Activated CD8-positive, alpha-beta memory T cell treated with anti-CD3 and anti-CD28 coated beads for 4 hours (primary cell): ENCODE measurements at places on chromosomes 4 and X.
A peak's percentile ranks its signal among the peaks of the same experiment; 100 is the strongest.

- no peak for DNase-seq
These were observed 121.1 kb downstream of the GLRA3 start for GRCh38 chr4:174707902-174708301.

GRCh38 chr4:37689353-37690095, 3.3 kb upstream of the RELL1 start:
- DNase-seq = no peak

- no peak for DNase-seq
These were observed 126.7 kb upstream of the RAI2 start for GRCh38 chrX:17987783-17988182.

GRCh38 chr4:139018971-139019758, 3.6 kb downstream of the NOCT start:
- no peak for DNase-seq

DNA sequence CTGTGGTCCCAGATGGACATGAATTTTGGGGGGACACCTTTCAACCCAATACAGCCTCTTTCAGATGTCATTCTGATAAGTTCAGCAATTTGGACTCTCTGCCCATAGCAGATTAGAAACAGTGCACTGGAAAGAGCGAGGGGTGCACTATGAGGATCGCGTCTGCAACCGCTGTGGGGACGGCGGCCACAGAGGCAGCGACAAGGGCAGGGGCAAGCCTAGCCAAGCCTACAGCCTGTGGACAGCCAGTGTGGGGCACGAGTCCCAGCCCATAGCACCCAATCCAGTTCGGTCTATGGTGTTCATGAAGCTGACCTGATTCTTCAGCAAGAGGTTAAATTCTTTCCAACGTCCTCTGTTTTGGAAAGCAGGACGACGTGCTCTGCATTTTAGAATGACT, 9.7 kb upstream of the NSG1 start:
- DNase-seq = no peak

GRCh38 chr4:14925471-14925870, 76.8 kb upstream of the CPEB2 start:
- no peak for DNase-seq

GRCh38 chrX:65920620-65921019, 119.3 kb downstream of the VSIG4 start:
- DNase-seq = no peak

DNA sequence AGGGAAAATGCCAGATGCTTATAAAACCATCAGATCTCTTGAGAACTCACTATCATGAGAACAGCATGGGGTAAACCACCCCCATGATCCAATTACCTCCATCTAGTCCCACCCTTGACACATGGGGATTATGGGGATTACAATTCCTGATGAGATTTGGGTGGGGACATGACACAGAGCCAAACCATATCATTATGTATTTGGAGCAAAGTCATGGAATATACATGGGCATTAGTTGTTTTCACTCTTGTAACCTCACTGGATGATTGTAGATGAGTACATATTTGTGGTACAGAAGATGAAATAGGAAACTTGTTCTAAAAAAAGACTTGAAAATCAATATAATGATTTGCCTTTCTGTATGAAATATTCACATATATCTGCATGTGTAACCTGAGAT, 674.5 kb upstream of the BOD1L1 start:
- no peak for DNase-seq

DNA sequence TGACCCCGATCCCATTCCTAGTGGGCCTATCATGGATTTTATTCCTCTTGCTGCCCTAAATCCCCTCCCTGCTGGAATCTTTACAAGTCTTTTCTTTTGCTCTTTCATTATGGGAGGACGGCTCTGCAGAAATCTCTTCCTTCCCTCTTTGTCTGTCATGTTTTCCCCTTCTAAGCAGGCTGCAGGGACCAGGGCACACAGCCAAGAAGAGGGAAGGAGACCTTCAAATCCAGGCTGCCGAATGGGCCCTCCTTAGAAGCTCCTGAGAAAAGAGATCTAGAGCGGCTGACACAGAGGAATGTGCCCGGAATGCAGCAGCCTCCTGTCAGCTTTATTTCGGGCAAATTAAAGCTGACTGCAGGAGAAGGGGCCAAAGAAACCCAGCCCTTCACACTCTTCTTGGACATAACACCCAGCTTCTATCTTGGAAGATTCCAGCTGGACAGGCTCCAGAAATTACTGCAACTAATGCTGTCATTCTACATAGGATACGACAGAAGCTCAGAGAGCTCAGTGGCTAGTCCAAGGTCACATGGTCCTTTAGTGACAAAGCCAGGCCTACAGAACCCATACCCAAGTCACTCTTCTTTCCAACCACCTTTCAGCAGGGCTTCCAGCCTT, 187.8 kb upstream of the NHS start:
- DNase-seq = no peak

- no peak for DNase-seq
These were observed 15.7 kb downstream of the SUPT20HL2 start for GRCh38 chrX:24298191-24298590.

DNA sequence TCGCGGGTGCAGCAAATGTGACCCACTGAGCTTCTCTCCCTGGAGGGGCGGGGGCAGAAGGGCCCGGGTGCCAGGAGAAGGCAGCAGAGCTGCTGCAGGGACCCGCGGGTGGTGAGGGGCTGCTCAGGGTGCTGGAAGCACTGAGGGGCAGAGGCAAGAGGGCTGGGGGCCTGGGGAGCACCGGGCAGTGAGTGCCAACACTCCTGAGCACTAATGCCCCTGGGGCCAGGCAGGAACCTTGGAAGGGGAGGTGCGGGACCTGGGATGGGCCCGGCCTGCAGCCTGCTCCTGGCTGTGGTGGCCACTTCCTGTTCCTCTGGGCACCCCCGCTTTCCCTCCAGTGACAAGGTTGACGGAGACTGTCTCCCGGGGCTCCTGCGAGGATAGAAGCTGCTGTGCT, 66.5 kb upstream of the ADRA2C start:
- no peak for DNase-seq

DNA sequence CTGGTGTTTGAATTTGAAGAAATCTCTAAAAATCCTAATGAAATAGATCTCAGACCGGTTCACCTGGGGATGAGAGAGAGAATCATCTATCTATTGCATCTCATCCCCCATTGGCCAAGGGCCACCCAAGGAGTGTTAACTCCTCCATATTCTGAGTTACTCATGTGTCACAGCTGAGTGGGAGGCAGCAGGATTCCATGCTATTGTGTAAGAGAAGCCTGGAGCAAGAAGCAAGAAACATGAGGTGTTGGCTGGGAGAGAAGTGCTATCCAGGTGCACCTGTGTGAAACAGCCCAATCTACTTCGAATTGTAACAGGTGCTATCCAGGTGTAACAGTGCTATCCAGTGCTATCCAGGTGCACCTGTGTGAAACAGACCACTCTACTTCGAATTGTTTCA, 150.3 kb upstream of the MAOA start:
- no peak for DNase-seq

DNA sequence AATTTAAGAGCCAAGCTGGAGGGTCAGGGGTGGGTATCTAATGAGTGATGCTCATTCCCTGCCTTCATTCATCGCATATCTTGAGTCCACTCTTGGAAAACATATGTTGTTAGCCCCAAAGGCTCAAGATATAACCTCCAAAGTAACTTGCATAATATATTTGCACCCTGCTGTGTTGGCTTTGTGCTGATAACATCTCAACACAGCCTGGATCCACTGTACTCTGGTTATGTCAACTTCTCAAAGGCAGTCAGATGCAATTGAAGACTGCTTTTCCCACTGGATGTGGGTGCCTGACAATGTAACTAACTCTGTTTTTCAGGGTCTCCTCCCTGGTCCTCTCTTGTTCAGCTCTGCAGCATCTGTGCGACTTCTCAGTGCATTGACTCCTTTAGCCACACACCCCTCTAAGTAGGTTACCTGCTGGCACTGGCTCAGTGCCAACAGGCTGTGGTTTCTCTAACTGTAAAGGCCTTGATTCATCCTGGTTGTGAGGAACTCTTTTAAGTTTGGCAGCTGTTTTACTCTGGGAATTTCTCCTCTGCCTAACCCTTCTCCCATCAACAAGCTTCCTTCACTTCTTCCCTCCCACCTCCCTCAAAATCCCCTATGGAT, 28.1 kb downstream of the SLC16A2 start:
- no peak for DNase-seq

DNA sequence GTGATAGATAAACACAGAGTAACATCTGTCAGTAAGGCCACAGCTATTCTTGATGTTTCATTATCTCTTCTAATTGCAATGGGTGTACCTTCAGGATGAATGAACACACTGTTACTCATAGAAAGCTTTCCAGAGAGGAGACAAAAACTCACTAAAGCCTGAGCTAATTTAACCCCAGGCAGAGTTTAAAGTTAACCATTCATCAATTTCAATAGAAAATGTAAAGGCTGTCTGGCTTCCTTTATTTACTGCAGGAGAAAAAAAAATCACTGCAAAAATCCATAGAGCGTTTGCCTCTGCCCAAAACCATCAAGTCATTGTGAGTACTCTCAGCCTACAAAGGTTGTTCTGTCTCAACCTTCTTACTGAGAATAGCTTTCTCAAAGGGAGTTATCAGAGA, 376.9 kb downstream of the PPP4R3C start:
- DNase-seq = no peak

- no peak for DNase-seq
These were observed 27.4 kb upstream of the SPON2 start for GRCh38 chr4:1199556-1200331.

- DNase-seq = no peak
These were observed 201.7 kb downstream of the TBCK start for GRCh38 chr4:106114270-106114669.

GRCh38 chr4:53929955-53930798, 134.2 kb downstream of the CHIC2 start:
- peak; percentile 38 for DNase-seq

- no peak for DNase-seq
These were observed 16.9 kb upstream of the LRBA start for GRCh38 chr4:151031831-151032605.

GRCh38 chrX:9337046-9337445, 127.8 kb upstream of the TBL1X start:
- no peak for DNase-seq

- DNase-seq = no peak
These were observed 26.3 kb downstream of the AREG start for GRCh38 chr4:74471264-74471663.

DNA sequence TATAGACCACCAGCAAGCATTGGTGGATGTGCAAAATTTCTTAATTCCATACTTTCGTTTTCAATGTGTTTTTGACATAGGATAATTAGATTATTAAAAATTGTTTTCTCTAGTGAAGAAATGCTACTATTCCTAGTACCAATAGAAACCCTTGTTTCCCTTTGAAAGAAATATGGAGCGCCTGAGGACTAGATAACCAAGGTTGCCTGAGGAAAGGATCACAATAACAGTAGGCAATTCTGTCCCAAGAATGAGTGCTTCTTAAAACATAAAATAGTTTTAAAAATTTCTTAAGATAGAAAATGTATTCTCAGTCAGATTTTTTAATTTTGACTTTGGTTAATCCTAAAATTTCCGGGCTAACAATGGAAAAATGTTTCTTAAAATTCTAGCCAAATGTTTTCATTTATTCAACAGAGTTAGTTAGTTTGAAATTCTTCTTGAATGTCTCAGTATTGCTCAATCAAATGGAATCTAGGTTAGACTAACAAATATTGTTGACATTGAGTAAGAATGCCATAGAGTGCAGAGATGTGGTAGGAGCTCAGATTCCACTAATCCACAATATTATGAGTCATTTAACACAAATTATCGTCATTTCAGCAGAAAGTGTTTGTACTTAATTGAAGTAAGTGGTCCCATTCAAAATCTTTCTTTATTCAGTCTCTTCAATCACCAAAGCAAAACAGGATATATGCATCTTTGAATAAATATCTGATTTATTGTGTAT, 666.0 kb downstream of the GRID2 start:
- DNase-seq = no peak

GRCh38 chrX:70480660-70481018, 36.0 kb downstream of the DLG3 start:
- no peak for DNase-seq

GRCh38 chr4:74944354-74944793, 11.5 kb downstream of the PARM1 start:
- DNase-seq = no peak
